ENCODE measurements at places on chromosomes 4 and X.
A peak's percentile ranks its signal among the peaks of the same experiment; 100 is the strongest.

DNA sequence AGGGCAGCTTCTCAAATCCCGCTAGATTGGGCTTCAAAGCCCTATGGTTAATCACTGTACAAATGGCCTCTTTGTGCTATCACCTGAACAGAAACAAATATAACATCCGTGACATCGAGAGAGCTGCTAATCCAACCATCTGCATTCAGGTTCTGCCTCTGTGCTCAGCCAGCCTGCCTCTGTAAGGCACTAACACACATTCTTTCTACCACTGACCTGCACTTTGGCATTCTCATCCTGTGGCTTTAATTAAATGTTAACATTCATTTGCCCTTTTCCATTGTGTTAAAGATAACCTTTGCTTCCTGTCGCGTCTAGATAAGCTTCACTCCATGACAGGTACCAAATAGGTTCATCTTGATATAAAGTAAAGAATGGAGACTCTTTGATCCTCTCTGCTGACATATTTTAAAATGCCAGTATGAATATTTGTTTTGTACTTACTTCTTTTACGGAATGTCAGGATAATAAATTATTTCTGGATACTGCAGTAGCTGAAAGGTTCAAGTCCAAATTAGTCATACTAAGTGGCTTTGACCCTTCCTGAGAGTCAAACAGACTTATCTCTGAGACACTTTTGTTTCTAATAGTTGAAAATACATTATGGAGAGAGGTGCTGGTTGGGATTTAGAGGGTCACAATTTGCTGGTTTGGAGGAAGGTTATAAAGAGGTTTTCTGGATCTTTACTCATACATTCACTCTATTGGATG lies 505.7 kb downstream of the PACRGL start:
- DNase-seq, result no peak

- no peak for DNase-seq
Observed at GRCh38 chr4:42478509-42478908, 81.2 kb downstream of the SHISA3 start.

GRCh38 chr4:31390849-31391248 lies 670.7 kb downstream of the PCDH7 start:
- no peak for DNase-seq

DNA sequence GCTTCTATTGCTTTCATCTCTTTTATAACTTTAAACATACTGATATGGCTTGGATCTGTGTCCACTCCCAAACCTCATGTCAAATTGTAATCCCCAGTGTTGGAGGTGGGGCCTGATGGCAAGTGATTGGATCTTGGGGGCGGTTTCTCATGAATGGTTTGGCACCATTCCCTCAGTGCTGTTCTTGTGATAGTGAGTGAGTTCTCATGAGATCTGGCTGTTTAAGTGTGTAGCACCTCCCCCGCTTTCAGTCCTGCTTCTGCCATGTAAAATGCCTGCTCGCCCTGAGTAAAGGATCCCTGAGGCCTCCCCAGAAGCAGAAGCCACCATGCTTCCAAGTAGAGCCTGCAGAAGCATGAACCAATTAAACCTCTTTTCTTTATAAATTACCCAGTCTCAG lies 17.7 kb downstream of the MND1 start:
- DNase-seq, result no peak

GRCh38 chrX:131067846-131068745 lies 9.9 kb downstream of the ARHGAP36 start:
- DNase-seq, result no peak

- no peak for DNase-seq
Observed at GRCh38 chr4:118788911-118789310, 47.0 kb downstream of the SEC24D start.

DNA sequence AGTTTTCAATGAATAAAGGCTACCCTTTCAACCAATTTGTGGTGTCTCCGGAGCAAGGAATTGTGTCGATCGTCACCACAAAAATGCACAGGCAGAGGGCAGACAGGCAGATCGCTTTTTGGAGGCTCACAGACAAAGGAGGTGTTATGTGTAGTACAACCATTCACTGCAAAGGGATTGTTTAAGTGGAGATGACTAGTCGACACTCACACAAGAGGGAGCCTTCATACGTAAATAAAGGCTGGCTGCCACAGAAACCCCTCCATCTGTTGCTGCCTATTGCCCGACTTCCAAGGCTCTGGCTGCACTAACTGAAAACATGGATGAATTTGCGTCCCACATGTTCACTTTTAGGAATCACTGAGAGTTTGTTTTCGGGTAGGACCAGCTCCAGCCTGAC lies 281.1 kb downstream of the NKX6-1 start:
- no peak for DNase-seq

DNA sequence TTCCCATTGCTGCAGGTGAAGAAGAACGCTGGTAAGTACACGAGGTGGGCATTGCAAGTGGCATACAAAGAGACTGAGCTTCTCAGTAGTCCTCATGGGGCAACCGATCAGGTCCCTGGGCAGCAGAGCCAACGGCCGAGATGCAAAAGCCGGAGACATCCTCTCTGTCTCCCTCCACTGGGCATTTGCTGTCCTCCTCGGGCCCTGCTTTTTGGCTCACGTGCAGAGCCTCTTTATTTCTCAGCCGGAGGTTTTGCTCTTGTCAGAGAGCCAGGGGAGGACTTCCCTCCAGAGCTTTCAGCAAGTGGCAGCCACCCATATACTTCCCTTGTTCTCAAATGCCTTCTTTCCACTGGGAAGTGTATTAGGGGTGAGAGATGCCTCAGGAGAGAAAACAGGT lies 18.0 kb downstream of the STARD8 start:
- no peak for DNase-seq

GRCh38 chr4:157080605-157081004 lies 4.7 kb downstream of the GLRB start:
- no peak for DNase-seq

- no peak for DNase-seq
Observed at GRCh38 chr4:157896726-157897125, 276.1 kb downstream of the GASK1B start.

DNA sequence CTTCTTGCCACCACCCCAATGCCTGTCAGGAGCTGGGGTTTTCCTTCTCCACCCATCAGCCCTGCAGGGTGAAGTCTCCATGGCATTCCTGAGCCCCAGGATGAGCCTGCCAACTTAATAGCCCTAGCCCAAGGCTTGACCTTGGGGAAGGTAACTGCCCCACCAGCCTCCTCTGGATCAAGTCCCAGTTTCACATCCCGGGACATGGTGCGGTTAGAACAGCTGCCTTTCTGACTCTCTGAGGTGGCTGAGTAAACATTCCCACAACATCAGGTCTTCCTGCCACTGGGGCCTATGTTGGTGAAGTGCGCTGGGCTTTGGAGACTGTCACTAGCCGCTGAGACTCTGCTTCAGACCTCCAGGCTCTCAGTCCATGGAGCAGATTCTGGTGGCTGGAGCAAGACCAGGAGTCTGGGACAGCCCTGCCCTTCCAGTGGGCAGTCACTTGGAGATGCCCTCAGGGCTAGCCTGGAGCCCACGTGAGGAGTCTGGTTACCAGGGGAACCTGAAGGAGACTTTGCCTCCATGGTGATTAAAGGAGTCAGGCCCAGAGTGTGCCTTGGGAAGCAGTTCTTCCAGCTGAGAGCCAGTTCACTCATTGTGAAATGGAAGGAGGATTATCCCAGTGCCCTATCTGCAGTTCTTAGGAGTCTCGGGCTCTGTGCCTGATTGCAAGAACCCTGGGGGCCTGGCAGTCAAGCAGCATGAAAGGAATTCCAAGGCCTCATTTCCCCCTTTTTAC lies 56.8 kb downstream of the SMIM20 start:
- DNase-seq, result no peak

GRCh38 chr4:6909113-6909969 lies at the start of gene TBC1D14:
TBC1D14 (plus strand) TSS chr4:6909826; CDS start chr4:6923390, 13,564 bp downstream.
- DNase-seq, result peak; percentile 81

GRCh38 chr4:6235012-6235411 lies 34.6 kb upstream of the WFS1 start:
- no peak for DNase-seq

- DNase-seq, result no peak
Observed at GRCh38 chr4:133921280-133922195, 280.1 kb downstream of the PABPC4L start.

DNA sequence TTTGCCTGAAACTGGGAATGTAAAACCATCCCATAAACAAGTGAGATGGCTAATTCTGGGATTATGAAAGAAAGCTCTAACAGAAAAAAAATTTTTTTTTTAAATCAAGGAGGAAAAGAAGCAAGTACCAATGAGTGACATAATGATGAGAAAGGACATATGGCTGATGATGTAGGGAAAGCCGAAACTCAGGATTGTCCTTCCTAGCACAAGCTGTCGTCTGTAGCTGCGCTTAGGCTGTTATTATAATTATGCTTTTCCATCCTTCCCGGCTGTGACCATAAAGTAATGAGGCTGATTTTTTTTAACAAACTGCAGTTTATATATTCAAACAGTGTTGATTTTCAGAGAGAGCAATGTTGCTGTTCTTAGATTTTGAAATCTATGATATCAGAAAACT lies 209.8 kb upstream of the NOCT start:
- DNase-seq, result no peak

DNA sequence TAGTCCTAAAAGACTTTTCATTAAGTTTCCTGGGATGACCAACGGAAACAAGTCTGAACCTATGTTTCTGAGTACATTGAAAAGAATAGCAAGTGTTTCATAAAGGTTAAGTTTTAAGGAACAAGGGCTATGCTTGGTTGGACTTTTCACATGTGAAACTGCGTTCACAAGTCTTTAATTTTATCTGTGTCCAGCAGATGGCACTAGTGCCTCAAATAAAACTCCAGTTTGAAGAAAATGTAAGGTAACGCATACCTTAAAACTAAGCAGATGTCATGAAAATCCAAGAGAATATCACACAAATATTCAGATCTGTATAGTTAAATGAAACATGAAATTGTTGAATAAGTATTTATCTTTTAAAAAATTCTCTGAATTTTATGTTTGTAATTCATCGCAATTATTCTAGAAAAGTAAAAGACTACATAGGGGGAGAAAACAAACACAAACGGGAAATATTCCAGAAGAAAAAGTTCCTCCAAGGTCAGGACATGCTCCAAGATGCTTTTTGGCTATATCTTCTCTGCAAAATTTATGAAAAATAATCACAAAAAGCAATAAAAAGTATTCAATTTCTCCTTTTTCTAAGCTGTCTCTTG lies 89.6 kb upstream of the MAD2L1 start:
- DNase-seq, result no peak

- DNase-seq, result no peak
Observed at GRCh38 chrX:34557733-34558132, 99.4 kb downstream of the TMEM47 start.

DNA sequence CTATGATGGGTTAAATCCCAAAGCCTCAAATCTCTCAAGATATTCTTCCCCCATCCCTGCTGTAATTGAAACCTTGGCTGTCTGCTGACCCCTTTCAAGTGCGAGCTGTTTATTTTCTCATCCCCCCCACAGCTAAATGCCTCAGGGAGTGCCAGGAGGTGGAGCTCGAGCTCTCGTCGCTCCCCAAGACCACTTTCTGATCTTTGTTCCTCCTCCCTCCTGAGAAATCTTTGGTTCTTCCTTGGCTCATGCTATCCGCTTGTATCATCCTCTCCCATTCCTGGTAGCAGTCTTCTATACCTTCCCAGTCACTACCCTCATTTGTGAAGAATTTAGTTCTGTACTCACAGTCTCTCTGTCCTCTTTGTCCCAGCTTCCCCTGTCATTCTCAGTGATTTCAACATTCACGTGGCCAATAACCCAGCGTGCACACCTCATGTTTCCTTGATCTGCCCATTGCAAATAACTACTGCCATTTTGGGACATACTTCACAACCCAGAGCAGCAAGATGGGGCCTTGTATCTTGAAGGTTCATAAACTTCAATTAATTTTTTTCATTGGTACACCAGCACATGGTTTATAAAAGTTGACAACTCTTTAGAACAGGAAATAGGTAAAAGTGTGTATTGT lies 9.2 kb upstream of the SLC25A43 start:
- no peak for DNase-seq

GRCh38 chr4:139582044-139582443 lies 26.0 kb upstream of the SETD7 start:
- no peak for DNase-seq

- no peak for DNase-seq
Observed at GRCh38 chr4:157121401-157121800, 45.5 kb downstream of the GLRB start.

- DNase-seq, result no peak
Observed at GRCh38 chrX:123340696-123341095, 156.6 kb downstream of the GRIA3 start.

GRCh38 chrX:53376888-53377287 lies 45.6 kb downstream of the SMC1A start:
- DNase-seq, result no peak

DNA sequence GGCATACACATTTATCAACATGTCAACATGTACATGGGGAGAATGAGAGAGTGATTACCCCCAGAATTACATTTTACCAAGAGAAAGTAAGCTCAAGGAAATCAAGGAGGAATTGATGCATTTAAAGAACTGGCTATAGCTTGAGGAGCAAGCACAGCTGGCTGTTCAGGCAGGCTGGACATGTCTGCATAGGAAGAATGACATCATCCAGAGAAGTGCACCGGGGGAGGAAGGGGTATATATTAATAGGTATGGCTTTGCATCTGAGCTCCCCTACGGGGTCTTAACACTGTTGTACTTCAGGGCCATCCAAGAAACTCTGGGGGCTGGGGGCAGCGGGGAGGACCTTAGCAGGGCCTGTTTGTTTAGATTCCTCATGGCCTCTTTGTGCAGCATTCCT lies 222.4 kb upstream of the VCX start:
- DNase-seq, result no peak

GRCh38 chrX:30530606-30531005 lies 47.0 kb downstream of the TASL start:
- no peak for DNase-seq

GRCh38 chrX:33831211-33831610 lies 300.9 kb downstream of the FAM47A start:
- no peak for DNase-seq

DNA sequence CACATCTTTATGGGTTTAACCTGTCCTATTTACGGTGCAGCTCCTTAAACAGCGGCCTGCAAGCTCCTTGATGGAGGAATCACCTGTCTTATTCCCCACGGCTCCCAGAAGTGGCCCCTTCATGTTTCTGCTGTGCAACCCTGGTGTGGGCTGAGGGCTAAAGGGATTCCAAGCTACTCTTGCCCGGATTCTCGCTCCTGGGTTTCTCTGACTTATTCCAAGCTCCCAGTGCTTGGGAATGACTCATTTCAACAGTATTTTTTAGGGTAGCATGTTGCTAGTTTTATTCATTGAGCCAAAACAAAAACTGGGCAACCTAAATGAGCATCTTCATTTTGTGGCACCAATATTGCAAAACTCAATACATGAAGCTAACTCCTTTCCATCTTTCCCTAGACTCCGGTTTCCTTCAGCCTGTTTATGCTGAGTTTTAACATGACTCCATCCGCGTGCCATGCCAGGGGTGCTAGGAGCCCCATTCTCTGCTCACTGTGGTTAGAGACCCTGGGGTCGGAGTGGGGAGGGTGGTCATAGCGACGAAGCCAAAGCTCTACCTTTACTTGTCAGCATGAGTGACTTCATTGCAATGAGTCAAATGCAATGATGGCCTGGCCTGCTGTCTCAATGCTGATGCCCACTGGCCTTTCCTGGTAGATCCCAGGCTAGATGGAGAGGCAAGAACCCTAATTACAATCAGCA lies 349.7 kb downstream of the NR3C2 start:
- no peak for DNase-seq
